GM06990 (cell line): ENCODE measurements at places on chromosomes 5 and 9.

DNA sequence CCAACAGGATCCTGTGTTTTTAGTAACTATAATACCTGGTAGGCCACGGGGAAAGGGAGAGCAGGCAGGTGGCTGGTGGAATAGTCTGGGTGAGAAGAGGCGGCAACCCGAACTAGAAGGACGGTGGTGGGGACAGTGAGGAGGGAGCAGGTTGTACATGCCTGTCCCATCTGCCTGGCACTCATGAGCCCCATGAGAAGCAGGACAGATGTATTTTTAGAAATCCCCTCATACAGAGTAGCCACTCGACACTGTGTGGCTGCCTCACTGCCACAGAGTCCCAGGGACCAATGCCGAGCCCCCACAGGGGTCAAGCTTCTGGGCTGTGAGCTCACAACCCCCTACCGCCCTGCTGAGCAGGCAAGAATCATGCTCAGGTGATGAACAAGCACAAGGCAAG is 136.6 kb downstream of the SEC61B start:
- DNase-seq: no peak

GRCh38 chr5:62465985-62466925 is 53.7 kb downstream of the IPO11 start:
- no peak for DNase-seq

DNA sequence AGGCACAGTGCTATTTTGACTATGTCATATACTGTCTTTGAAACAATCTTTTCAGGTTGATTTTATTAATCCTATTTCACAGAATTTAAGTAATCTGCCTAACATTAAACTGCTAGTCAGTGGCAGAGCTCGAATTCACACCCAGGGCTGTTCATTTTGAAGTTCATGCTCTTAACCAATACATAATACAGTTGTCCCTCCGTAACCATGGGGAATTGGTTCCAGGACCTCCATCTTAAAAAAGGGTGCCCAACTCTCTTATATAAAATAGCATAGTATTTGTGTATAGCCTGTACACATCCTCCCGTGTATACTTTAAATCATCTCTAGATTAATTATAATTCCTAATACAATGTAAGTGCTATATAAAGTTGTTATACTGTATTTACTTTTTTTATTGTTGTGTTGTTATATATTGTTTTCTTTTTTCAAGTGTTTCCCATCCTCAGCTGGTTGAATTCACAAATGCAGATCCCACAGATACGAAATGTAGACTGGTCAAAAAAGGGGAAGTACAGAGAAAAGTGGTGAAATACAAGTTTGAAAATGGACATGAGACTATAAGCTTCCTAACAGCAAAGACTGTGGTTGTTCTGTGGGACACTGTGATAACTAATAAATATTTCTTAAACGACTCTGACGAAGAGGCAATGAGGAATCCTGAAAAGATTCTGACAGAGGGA is 18.3 kb downstream of the RFX3 start:
- DNase-seq: no peak

GRCh38 chr5:155532621-155533311 is 519.2 kb downstream of the KIF4B start:
- no peak for DNase-seq

- no peak for DNase-seq
These were observed 159.4 kb downstream of the SIL1 start for GRCh38 chr5:139038613-139039305.

GRCh38 chr9:89634995-89635742 is 30.4 kb downstream of the GADD45G start:
- no peak for DNase-seq

DNA sequence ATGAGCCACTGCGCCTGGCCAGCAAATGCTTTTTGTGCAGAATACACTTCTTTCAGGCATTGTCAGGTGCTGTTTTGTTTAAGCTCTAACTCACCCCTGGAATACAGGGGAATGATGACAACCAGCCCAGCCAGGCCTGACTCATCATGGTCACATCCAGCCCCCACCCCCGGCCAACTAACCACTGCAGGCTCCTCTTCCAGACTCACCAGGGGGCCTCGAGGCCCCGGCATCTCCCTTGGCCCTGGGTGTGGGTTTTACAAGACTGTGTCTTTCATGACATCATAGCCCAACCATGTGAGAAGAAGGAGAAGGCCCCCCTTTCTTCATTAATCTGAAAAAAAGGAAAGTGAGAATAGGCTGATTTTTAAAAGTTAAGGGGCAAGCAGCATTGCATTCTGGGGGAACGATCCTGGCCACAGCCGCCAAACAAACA is 35.5 kb downstream of the OLFML2A start:
- DNase-seq: no peak

DNA sequence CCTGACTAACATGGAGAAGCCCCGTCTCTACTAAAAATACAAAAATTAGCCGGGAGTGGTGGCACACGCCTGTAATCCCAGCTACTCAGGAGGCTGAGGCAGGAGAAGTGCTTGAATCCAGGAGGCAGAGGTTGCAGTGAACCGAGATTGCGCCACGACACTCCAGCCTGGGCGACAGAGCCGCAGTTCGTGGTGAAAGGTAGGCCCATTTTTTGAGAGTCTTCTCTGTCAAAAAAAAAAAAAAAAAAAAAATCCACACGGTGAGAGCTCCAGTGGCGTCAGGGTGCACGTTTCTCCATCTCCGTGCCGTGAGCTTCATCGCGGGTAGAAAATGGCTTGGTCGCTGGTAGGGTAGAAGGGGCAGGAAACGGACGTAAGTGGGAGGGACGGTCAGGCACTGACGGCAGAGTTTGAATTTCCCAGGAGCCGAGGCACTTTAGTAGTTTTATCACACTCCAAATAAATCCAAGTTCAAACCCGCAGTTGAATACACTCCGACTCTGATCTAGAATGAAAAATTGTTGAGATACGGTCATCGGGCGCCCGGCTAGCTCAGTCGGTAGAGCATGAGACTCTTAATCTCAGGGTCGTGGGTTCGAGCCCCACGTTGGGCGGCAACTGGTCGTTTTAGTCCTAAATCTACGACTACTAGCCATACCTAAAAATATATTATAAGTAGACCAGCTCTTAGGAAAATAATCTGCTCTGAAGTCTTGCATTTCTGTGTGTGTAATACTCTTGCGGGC is 2.4 kb upstream of the TRIM7 start:
- DNase-seq: peak; percentile 86

DNA sequence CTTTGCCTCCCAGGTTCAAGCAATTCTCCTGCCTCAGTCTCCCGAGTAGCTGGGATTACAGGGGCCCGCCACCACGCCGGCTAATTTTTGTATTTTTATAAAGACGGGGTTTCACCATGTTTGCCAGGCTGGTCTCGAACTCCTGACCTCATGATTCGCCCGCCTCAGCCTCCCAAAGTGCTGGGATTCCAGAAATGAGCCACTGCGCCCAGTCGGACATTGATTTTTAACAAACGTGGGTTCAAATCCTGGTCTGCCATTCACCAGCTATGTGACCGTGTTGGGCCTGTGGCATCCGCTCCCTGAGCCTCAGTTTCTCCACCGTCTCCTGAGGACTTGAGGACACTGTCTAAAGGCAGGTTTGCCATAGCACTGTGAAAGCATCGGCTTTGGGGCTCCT is 41.8 kb upstream of the NEK6 start:
- no peak for DNase-seq

DNA sequence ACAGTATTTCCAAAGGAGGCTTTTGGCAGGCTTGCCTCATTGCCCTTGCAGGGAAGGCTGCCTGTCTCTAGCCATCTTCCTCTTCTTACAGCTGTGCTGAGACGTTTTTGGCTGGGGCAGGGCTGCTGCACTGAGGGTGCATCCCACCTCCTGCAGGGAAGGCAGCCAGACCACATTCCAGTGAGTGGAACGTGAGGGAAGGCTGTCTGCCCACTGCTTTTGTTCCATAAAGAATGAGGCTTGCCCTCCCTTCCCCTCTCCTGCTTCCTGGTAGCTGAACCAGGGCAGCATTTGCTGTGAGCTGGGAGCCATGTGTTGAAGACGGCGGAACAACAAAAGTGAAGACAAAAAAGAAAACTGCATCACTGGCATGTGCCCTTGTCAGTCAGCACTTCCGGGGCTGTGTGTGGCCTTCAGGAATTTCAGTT is 16.8 kb downstream of the MGAT1 start:
- no peak for DNase-seq

DNA sequence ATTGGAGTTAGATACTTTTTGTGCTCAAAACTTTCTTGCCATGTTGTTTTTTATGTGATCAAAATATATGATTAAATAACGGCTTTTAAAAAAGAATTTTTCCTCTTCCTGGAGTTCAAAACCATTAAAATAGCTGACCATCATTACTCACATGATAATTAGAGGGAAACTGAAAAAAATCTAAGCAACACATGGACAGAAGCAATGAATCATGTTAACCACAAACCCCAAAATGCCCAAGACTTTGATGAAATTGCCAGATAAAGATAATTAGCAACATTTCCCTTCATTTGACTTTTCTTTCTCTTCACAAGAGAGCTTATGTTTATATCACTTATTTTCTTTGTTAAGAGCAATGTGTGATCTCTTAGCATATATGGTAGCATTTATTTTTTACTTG is 1294.2 kb downstream of the EFNA5 start:
- DNase-seq: no peak

GRCh38 chr9:93203718-93204469 is 20.0 kb downstream of the WNK2 start:
- DNase-seq: no peak

DNA sequence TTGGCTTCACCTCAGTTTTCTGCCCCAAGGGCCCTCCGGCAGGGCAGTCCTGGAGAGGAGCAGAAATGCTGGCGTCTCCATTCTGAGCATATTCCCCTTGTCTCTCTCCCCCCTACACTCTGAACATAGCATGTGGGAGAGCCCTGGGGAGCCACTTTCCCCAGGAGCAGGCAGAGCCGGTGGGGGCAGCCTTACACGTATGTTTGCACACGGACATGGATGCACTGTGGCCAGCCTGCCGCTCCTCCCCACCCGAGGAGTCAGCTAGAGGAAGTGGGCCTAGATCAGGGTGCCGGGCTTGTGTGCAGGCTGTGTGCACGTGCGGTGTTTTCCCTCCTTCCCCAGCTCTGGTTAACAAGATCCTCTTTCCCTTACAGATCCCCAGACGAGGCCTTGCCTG is 25.4 kb upstream of the POMT1 start:
- DNase-seq: no peak

GRCh38 chr5:56075361-56075760 is 80.6 kb upstream of the IL6ST start:
- no peak for DNase-seq

DNA sequence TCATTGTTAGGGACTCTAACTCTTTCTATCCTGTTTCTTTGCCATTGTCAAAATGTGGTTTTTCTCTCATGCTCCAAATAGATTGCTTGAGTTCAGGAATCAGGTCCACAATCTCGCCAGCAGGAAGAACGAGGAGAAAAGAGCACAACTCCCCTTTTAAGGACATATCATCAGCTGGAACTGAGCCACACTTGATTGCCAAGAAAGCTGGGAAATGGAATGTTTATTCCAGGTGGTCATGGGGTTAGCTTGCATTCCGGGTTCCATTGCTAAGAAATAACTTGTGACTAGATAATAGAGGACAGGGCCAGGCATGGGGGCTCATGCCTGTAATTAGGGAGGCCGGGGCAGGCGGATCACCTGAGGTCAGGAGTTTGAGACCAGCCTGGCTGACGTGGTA is 32.4 kb upstream of the C9orf57 start:
- DNase-seq: no peak

DNA sequence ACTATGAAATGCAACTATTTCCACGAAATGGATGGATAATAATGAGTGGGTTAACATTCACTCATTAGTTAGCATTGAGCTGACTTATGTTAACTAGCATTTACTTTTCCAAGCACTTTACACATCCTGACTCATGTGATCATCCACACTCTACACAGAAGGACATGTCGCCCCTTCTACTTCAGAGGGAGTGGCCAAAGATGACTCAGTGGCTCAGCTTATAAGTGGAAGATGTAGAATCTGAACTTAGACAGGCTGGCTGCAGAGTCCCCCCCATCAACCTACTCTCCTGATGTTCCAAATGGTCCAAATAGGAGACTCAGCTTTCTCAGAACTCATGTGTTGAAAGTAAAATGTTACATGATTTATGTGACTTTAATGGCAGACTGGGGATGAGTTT is 146.0 kb downstream of the ADCY2 start:
- DNase-seq: no peak

- no peak for DNase-seq
These were observed 27.9 kb downstream of the MED10 start for GRCh38 chr5:6350277-6351090.

DNA sequence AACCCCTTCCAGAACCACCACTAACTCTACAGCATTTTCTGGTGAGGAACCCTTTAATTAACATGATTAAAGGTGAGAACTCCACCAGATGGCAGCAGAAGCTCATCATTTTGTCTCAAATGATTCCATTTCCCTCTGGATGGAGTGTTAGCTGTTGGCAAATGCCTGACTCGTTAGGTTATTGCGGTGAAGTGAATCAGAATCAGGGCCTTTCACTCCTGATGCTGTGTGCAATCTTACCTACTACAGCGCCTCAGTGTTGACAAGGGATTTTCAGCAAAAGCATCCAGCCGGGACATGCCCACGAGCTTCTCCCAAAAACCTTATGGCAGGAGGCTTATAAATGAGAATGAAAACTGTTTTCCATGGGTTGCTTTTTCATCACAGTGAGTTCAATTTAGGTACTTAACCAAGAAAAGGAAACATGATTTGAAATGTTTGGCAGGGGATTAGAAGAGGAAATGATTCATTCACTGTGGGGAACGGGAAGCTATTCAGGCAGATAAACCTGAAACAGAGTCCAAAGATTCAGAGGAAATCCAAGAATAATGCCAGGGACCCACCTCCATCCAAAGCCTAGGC is 48.0 kb upstream of the CAST start:
- DNase-seq: peak; percentile 5

DNA sequence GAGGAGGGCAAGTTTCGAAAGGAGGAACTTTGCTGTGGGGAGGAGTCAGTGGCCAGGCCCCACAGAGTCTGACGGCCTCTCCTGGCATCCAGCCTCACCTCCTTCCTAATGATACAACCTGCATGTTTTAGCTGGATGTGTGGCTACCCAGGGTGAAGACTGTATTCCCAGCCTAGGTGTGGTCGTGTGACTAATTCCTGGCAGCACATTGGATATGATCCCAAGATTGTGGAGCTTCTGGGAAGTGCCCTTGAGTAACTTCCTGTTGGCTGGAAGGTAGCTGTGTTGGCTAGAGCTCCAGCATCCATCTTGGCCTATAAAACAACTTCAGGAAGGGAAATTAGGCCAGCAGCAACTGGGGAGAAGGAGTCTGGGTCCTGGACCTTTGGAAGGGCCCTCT is 19.0 kb upstream of the LPCAT1 start:
- no peak for DNase-seq

DNA sequence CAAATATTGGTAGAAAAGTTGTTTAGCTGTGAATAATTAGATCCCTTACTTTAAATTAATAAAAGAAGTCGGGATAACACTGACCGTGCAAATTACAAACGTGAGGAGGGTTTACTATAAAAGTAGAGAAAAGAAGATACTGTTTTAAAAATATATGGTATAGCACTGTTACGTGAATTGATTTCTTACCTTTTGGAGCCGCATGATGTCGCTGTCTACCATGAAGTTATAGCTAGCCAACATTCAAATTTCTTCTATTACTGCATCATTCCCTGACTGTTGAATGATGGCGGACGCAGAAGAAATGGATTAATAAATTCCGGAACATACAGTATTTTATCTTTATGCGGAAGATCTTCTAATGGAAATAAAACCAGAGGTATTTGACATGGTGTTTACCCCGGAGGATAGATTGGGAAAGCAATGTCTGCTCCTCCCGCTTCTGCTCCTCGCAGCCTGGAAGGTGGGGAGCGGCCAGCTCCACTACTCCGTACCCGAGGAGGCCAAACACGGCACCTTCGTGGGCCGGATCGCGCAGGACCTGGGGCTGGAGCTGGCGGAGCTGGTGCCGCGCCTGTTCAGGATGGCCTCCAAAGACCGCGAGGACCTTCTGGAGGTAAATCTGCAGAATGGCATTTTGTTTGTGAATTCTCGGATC is at the start of gene PCDHA6:
TSS of gene PCDHA6 (plus strand) at position 257 of the 658 bp plus-strand sequence. CDS start at position 389, 132 bp downstream.
- no peak for DNase-seq
